ENCODE measurements at places on chromosomes 5 and 9.

DNA sequence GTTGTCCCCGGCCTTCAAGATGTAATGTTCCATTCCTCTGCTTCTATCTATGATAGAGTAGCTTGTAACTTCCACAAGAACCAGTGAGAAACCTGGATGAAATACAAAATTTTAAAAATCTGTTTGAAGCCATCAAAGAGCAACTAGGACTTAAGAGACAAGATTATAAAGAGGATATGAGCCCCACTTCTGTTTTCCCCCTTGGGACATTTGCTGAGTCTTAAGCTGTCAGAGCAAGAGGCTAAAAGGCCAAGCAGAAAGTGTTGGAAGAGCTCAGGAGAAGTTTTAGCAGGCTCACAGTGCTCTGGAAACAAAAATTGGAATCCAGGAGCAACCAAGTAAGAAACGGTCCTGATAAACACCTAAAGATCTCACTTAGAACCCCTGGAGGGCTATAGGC, 76.1 kb downstream of the ADRB2 start:
- no peak for DNase-seq

DNA sequence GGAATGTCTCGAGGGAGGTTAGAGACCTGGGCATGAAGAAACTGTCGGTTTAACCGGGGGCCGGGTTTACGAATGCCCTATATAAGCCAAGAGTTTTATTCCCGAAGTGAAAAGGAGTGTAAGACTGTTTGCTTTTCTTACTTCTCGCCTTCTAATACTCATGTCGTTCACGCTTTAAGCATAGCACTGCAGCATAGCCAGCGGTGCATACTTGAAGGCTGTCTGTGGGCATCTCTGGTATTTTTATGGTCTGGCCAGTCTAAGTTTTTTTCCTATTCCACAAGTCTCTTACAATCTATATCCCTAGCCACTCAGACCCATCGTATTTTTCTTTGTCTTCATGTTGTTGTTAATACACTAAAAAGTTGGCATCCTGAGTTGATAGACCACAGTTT, 1.2 kb downstream of the UHRF2 start:
- DNase-seq, result peak; percentile 34

DNA sequence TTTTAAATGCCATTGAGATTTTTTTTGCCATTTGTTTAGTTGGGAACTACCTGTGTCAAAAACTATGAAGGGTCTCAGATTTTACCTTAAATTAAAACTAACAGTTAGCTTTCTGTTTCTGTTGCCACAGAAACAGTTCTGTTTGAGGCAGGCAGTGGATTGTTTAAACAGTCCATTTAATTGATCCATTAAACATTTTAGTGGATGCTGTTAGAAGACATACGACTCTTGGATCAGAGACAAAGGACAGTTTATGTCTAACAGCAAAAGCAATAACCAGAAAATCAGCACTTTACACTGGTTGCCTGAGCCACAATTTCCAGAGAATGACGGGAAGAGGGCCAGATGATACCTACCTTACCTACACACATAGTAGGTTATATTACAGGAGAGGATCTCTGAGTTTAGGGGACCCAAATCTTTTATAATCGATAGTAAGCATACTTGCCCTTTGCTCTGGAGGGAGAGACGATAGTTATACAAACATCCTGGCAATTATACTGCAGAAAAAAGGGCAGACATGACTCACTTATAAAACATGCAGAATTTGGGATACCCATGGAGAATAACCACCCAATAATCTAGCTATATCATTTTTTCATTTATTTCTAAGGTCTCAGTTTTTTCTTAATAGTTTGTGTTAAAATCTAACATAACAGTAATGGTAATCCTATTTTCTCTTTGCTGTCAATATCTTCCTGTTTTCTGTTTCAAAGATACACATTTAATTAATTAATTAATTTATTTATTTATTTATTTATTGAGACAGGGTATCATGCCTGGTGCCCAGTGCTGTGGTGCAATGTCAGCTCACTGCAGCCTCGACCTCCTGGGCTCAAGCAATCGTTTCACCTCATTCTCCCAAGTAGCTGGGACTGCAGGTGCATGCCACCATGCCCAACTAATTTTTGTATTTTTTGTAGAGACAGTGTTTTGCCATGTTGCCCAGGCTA, 136.7 kb upstream of the TNFAIP8 start:
- DNase-seq, result no peak

- no peak for DNase-seq
Observed at GRCh38 chr5:139684881-139685749, 37.0 kb downstream of the CXXC5 start.

DNA sequence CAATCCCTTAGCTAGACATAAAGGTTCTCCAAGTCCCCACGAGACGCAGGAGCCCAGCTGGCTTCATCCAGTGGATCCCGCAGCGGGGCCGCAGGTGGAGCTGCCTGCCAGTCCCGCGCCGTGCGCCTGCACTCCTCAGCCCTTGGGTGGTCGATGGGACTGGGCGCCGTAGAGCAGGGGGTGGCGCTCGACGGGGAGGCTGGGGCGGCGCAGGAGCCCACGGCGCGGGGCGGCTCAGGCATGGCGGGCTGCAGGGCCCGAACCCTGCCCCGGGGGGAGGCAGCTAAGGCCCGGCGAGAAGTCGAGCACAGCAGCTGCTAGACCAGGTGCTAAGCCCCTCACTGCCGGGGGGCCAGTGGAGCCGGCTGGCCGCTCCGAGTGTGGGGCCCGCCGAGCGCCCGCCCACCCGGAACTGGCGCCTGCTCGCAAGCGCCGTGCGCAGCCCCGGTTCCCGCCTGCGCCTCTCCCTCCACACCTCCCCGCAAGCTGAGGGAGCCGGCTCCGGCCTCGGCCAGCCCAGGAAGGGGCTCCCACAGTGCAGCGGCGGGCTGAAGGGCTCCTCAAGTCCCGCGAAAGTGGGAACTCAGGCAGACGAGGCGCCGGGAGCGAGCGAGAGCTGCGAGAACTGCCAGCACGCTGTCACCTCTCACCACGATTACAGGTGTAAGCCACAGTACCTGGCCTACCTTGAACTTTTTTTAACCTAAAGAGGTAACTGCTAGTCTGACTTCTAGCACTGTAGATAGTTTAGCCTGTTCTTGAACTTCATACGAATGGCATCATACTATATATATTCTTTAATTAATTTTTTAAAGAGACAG, 35.5 kb downstream of the PTGS1 start:
- DNase-seq, result no peak

- DNase-seq, result peak; percentile 59
Observed at GRCh38 chr5:56900858-56901578, 8.4 kb upstream of the SETD9 start.

DNA sequence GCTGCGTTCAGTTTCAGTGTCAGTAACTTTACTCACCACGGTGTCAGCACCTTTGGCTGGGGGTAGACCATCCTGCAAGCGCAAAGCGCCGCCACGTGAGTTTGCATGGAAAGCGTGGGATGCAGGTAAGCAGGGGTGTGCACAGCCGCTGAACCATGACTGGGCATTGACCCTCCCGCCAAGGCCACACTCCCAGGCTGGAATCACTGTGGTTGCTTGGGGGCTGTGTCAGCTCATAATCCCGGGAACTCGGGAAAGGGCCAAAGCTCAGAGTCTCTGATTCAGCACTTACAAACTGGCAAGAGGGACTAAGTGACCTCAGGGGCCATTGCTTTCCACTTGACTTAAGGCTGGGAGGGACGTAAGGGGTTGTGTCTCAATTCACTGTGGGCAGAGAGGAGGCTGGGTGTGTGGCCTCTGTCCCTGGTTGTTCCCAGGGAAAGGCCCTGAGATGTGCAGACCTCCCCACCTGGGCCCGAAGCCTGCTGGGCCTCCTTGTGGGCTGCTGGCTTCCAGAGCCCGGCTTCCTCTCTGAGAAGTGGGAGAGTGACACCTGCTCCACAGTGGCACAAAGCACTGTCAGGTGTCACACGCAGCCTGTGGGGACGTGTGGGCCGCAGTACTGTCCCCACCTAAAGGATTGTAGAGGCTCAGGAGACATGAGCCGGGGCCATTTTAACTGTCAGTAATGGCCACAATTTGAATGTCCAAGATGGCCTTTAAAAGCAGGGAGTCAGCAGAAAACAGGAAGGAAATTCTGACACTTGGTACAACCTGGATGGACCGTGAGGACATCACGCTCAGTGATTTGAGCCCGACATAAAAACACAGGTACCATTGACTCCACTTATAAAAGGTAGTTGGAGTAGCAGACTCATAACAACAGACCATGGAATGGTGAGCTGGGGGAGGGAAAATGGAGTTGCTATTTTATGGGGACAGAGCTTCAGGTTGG, 16.7 kb downstream of the ABO start:
- no peak for DNase-seq

DNA sequence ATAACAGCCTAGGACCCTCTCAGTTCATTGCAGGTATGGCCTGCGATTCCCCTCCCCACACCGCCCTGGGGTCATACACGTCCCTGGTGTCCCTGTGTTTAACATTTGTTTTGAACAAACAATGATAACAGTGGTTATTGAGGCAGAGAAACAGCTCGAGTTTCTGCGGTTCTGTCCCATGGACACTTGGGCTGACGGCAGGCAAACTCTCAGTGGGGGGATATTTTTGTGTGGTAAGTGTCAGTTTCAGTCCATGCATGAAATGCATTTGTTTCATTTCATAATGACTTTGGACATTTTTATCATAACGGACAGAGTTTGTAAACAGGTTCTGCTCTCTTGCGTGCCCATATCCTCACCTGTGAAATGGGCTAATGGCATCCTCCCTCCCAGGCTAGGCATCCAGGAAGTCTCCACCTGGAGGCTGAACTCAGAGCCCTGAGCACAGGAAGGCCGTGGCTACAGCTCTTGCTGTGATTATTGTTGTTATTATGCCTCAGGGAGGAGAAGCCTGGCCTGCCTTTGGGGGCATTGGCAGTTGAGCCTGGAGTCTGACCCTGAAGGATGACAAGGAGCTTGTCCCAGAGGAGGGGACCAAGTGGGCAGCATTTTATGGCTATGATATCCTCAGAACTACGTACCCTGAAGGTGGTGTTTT, 190.9 kb downstream of the GADD45G start:
- no peak for DNase-seq

DNA sequence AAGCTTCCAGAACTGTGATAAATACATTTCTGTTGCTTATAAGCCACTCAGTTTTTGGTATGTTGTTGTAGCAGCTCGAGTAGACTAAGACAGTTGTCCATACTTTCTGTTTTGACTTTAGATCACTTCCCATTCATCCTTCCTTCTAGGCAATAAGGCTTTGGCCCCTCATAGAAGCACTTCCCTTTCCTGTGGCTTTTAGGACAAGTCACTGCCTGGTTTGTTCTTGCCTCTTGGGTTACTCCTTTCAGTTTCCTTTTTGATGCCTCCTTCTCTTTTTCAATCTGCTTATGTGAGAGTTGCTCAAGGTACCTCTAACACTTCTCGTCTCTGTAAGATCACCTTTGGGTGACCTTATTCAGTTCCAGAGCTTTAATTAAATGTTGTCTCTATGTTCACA, 72.4 kb upstream of the NTRK2 start:
- no peak for DNase-seq

DNA sequence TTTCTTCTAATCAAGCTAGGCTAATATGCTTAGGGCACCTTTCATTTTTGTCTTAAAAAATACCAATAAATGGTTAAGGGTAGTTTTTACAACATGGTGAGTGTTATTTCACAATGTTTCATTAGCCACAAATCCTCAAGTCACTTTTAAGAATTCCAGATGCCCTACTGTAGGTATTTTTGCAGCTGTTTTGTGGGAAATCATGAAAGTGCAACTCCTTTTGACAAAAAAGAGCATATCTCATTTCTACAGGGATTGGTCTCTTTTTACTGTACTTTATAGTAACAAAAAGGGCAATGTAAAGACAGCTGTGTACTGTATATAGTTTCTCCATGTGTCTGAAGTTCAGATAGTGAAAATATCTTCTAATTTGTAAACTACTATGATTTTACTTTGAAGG, 28.3 kb upstream of the GAS1 start:
- DNase-seq, result no peak

- no peak for DNase-seq
Observed at GRCh38 chr5:110342683-110343082, 383.8 kb downstream of the TMEM232 start.

- DNase-seq, result no peak
Observed at GRCh38 chr5:103744159-103744558, 181.6 kb upstream of the NUDT12 start.

DNA sequence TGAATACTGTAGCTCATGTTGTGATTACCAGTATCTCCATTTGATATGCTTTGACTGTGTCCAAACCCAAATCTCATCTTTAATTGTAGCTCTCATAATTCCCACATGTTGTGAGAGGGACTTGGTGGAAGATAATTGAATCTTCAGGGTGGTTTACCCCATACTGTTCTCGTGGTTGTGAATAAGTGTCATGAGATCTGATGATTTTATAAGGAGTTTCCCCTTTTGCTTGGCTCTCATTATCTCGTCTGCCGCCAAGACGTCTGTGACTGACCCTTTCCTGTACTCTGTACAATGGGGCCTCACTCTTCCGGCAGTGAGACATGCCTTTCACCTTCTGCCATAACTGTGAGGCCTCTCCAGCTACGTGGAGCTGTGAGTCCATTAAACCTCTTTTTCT, 59.3 kb downstream of the TRIO start:
- no peak for DNase-seq

DNA sequence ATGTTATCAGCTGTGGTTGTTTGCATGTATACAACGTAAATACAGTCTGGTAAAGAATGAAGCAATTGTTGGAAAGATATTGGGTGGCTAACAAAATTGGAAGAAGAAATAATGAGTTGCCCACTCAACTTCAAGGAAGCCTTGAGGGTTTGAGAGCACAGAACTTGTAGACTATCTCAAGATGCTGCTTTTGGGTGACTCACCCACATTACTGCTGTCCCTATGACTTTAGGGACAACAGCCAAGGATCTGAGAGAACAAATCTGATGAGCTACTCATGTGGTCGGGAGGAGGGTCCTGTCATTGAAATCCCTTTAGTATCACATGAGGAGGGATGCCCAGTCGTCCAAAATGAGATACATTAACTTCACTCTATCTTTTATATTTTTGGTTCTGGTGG, 261.8 kb downstream of the GAS1 start:
- DNase-seq, result no peak

DNA sequence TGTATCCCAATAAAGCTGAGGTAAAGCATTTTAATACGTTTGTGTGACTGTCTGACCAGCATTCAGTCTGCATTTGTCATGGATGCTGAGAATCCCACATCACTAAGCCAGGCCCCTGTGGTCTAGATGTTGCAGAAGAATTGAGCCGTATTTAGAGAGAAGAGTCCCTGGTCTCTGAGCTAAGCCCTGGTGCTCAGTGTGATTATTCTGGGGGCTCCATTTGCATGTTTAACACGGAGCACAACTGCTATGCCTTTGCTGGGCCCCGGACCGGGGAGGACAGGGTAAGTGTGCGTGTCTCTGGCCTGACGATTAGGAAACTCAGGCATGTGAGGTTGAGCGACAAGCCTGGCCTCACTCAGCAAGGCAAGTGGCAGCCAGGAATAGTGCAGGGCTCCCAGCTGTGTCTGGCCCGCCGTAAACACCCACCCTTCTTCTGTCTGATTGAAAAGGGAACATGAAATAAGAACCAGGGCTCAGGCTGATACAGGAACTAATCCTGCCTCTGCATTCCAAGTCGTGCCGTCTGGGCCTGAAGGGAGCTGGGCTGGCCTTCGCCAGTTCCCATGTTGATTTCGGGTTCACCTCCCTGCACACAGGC, 22.3 kb downstream of the FAM78A start:
- no peak for DNase-seq

GRCh38 chr9:81613002-81613812, 76.1 kb downstream of the TLE1 start:
- no peak for DNase-seq

All from CD4-positive, CD25-positive, alpha-beta regulatory T cell (primary cell).